ENCODE measurements at places on chromosomes 6 and 20.

DNA sequence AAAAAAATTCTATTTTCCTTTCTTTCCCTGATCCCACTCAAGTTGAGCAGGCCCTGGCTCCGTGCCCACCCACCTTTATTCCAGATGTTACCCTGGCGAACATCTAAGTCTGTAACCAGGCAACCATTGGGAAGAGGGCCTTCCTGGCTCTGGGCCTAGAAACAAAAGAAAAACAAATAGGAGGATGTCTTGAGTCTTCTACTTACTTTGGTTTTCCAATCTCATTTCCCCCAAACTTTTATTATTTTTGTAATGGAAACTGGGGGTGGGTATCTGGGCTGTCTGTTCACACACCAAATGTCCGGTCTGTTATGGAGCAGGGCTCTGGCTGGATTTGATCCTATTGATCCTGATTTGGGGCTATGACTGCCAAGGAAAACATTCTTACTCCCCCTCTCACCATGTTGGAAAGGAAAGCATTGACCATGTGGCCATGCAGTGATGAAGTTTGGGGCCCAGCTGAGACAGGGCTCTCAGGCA lies 744.1 kb downstream of the DHX35 start:
- no peak for DNase-seq

DNA sequence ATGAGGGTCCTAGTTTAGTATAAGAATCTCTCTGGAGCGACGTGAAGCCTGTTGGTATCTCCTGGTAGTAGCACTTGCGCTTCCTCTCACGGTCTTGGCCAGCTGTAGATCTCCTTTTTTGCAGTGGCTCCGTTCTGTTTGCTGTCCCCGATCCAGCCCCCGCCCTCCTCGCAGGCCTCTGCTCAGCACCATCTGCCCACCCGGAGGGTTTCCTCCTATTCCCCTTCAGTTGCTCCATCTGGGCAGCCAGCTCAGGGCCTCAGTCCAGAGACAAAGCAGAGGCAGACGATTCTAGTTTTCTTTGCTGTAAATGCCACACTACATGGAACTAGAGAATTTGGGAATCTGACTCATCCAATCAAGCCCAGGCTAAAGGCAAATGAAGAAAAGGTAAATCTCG lies 126.6 kb downstream of the TIAM2 start:
- DNase-seq: no peak

GRCh38 chr6:156555116-156555515 lies 222.1 kb upstream of the ARID1B start:
- no peak for DNase-seq

DNA sequence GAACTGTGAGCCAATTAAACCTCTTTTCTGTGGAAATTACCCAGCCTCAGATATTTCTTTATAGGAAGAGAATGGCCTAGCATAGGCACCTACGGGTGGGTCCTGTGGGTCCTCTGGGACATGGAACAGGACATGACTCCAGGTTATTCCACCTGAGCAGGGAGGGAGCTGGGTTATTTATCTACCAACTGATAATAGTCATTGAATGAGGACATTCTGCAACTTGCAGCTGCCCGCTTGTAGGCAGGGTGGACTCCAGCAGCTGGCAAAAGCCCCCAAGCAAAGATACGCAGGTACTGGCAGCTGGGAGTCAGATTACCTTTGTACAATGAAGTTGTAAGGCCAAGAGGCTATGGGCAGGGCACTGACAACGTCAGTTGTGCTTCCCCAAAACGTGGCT lies 1.4 kb upstream of the BANF2 start:
- DNase-seq: no peak

GRCh38 chr6:145752638-145753037 lies 17.3 kb upstream of the EPM2A start:
- DNase-seq: no peak

GRCh38 chr20:59165396-59165795 lies 1.8 kb downstream of the ZNF831 start:
- no peak for DNase-seq

DNA sequence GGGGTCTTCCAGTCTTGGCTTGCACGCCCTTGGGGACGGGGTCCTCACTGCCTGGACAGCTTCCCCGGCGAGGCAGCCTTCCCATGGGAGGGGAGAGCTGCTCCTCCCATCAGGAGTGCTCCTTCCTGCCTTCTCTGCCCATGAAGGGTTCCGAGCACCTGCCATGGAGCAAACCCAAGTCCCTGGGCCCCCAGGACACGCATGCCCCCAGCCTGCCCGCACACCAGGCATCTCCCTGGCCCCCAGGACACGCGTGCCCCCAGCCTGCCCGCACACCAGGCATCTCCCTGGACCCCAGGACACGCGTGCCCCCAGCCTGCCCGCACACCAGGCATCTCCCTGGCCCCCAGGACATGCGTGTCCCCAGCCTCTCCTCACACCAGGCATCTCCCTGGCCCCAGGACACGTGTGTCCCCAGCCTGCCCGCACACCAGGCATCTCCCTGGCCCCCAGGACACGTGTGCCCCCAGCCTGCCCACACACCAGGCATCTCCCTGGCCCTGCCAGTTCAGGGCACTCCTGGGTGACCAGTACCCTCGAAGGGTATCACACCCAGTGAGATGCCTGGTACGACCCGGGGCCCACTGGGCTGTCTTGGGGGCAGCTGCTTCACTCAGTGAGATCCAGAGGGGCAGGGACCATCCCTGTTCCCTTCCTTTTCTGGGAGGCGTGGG lies 21.7 kb downstream of the COL20A1 start:
- DNase-seq: no peak

GRCh38 chr6:107244742-107245480 lies 129.6 kb upstream of the BEND3 start:
- no peak for DNase-seq

DNA sequence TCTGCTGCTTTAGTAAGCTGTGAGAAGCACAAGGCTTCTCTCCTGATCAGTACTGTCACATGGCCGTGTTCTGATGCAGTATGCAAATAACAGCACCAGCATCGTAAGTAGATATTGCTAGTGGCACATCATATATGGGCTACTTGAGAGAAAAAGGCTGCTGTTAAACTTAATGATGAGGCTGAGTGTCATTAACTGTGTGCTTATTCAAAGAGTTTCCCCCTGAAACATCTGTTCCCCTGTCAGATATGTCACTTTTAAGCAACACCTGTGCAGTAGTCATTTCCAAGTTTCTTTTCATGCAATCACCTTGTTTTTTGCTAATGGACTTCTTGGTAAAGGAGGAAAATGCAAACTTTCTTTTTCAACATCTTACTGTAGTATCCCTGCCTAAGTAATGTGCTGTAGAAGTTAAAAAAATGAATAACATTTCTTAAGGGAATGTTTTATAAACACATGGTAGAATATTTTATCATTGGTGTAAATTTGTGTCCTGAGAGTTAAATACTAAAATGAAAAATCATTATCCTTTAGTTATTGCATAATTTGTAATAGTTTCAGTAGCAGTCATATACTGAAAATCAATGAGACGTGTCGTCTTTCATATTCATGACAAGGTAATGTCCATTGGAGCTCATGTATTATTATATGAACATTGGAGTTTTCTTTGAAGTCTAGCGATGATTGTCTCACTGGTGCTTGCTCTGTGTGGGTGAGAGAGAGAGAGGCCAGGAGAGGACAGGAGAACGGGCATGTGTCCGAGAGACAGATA lies 366.3 kb downstream of the CDKAL1 start:
- DNase-seq: no peak

- no peak for DNase-seq
These were observed 141.5 kb downstream of the VEGFA start for GRCh38 chr6:43911354-43912115.

DNA sequence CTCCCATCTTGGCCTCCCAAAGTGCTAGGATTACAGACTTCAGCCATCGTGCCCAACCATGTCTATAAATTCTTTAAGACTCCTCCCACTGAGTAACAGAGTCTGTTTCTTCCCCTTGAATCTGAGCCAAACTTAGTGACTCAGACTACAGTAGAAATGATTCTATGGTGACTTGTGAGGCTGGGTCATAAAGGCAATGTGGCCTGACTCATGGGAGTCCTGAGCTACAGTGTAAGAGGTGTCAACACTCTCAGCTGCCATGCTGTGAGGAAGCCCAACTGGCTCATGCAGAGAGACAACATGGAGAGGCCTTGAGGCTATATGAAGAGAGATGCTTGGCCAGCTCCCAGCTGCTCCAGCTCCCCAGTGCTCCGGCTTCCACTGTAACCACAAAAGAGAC lies 5.2 kb upstream of the NRSN2 start:
- DNase-seq: no peak

- DNase-seq: no peak
These were observed 228.2 kb downstream of the MYLK4 start for GRCh38 chr6:2522521-2522920.

DNA sequence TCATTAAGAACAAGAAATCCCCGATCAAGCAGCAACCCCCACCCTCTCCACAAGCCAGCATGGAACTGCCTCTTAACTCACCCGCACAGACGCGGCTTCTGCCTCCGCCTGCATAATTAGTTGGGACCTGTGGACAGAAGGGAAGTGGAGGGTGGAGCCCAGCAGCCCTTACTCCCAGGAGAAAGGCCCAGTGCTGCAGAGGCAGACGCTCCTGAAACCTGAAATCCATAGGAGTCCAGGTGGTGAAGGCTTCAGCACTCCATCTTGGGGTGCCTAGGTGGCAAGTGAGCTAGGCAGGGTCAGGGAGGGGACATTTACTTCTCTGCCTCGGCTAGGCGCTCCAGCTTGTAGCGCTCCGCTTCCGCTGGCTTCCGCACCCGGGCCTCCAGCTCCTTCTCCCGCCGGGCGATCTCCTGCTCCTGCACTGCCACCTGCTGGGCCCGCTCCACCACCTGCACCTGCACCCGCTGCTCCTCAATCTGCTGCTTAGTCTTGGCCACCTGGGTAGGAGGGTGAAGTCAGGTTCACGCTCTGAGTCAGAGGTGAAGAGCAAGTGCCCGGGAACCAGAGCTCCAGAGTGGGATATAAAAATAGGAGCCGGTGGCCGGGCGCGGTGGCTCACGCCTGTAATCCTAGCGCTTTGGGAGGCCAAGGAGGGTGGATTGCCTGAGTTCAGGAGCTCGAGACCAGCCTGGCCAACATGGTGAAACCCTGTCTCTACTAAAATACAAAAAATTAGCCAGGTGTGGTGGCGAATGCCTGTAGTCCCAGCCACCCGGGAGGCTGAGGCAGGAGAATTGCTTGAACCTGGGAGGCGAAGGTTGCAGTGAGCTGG lies 10.7 kb downstream of the TUBB start:
- DNase-seq: no peak

DNA sequence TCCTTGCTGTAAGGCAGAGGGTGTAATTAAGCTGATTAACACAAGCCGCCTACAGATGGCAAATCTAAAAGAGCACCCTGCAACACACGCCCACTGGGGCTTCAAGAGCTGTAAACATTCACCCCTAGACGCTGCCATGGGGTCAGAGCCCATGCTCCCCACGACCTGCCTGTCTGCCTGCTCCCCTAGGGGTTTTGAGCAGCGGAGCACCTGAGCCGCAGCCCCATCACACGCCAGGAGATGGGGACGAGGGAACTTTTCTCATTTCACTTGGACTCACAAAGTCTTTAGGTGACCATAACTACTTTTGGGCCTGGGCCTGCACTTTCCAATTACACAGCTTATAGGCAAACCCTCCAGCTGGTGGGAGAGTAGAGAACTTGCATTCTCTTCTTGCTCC lies 99.0 kb upstream of the SOX4 start:
- DNase-seq: no peak

DNA sequence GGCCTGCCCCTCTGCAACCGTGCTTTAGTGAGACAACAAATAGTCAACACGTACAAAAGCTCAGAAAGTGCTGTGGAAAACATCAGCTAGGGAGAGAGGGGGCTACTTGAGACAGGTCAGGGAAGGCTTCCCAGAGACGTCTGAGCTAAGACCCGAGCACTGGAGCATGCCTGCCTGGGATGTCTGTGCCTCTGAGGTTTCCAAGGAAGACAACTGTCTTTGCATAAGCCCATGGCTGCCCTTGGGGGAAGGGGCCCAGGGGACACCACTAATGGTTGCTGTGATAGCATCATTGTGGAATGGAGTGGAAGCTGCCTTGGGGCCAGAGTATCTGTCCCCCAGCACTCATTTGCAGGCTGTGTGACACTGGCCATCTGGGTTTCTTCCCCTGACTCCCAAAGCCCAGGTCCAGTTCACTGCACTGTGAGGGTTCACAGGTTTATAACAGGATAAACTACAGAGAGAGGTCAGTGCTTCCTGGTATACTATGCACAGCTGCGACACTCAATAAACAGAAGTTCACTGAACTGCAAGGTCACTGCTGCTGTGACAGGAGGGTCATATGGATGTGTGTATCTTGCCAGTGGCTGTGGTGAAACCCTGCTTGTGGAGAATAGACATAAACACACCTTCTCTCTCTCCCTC lies 1.5 kb upstream of the ARFGEF2 start:
- no peak for DNase-seq

DNA sequence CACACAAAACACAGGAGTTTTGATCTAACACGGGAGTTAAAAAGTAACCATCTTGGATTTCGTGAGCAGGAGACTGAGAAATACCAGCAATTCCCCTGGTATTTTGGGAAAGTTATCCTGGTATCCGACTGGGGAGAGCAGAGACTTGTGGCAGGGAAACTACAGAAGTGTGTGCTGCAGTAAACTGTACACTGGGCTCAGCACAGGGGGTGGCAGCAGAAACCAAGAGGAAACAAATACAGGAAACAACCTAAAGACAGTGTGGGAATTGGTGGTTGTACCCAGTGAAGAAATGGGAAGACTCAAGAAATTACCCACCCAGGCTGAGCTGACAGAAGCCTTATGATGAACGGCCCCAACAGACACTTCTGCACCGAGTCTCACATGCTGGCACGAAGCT lies 109.8 kb downstream of the CHD6 start:
- no peak for DNase-seq

DNA sequence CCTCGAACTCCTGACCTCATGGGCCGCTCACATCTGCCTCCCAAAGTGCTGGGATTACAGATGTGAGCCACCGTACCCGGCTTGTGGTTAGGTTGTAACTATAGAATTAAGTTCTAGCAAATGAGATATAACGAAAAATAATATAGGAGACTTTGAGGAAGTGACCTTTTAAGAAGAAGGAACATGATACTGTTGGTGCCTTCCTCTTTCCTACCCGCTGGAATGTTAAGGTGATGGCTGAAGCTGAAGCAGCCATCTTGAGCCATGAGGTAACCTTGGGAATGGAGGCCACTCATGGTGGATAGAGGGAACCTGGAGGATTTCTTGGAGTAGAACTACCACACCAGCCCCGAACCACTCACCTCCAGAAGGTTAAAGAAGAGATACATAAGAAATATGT lies 48.1 kb upstream of the MDGA1 start:
- no peak for DNase-seq

- no peak for DNase-seq
These were observed at the start of gene DDR1 for GRCh38 chr6:30883685-30884520. TSS of gene DDR1 (plus strand) at chr6:30884519. CDS start at chr6:30888730, 4,211 bp downstream.

GRCh38 chr6:36674942-36675341 lies 3.6 kb upstream of the CDKN1A start:
- no peak for DNase-seq

DNA sequence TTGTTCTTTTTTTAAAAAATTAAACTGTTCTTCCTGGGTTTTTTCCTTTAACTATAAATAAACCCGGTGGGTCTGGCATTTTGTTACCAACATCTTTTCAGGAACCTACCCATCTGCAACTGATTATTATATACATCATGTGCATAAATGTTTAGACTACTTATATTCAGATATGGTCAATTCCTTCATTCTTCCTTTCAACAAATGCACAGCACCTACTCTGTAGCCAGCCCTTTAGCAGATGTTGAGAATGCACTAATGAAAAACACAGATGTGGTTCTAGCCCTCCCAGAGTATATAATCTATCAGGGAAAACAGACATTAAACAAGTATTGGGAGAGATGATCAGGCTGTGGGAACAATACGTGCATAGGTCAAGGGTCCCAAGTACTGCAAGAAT lies 237.1 kb downstream of the UST start:
- no peak for DNase-seq

Data from natural killer cell treated with Interleukin-12 subunit alpha and Interleukin-12 subunit beta and Interleukin-15 and Interleukin-18, amount 100 ng/mL, for 72 hours (primary cell).